ENCODE measurements at places on chromosomes 5 and 9.

DNA sequence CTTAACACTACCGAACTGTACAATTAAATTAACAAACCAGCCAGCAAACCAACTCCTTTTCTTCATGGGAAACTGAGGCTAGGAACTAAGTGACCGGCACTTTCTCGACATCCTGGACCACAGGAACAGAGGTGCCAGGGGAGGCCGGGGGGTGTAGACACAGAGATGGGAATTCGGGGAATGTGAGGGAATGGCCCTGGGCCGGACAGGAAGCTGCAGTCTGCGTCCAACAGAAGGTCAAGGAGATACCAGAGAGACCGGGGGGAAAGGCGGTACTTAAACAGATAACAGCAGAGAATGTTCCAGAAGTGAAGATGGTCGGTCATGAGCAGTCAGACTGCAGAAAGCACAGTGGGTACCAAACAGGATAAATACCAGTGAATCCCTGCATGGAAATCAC, 40.3 kb downstream of the DBH start:
- DNase-seq: no peak

DNA sequence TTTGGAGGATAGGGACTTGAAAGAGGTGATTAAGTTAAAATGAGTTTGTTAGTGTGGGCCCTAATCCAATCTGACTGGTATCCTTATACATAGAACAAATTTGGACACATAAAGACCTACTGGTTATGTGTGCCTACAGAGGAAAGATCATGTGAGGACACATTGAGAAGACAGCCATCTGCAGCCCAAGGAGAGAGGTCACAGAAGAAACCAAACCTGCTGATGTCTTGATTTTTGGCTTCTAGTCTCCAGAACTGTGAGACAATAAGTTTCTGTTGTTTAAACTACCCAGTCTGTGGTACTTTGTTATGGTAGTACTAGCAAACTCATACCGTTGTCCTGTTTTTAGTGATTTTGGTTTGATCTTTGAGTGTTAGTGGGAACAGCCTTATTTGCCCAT, 18.3 kb downstream of the RNF180 start:
- DNase-seq: no peak

GRCh38 chr9:136273244-136273865, 27.7 kb upstream of the QSOX2 start:
- no peak for DNase-seq

- no peak for DNase-seq
These were observed 80.7 kb downstream of the PPARGC1B start for GRCh38 chr5:149810856-149811255.

GRCh38 chr9:18074041-18074440, 399.9 kb upstream of the ADAMTSL1 start:
- DNase-seq: no peak

DNA sequence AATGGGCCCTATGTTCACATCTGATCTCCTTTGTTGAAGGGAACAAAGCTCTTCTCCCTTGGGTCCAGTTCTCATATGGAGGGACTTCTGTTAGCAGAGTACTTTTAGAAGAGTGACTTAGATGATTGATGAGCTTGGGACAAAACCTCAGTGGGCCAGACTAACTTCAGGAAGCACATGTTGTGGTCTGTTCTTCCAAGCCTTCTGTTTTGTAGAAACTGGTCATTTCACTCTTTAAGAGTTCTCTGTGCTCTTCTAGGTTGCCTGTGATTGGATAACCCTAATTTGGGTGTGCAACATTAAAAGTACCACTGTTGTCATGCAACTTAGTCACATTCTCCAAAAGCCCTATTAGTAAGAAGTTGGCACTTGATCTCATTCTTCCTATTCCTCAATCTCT, 183.5 kb upstream of the ACO1 start:
- DNase-seq: no peak

DNA sequence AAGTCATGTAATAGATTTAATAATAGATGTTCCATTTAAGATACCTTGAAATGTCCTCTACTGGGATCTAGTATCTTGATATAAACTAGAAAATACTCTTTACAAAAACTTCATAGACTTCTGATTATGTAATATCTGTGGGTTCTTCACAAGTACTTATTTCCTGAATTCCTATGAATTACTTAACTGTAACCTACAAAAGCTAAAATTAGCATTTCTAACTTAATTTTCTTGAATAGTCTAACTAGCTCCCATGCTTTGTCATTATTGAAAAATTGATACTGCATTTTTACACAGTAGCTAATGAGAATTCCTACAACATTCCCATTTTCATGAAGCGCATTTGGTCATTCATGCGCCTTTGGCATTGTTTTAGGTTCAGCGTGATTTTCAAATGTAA, 1828.2 kb downstream of the MAT2B start:
- no peak for DNase-seq
